Stimulated activated CD8-positive, alpha-beta memory T cell treated with anti-CD3 and anti-CD28 coated beads, Interleukin-4, amount 100 ng/mL, for 4 hours (primary cell): ENCODE measurements at places on chromosomes 4 and X.

DNA sequence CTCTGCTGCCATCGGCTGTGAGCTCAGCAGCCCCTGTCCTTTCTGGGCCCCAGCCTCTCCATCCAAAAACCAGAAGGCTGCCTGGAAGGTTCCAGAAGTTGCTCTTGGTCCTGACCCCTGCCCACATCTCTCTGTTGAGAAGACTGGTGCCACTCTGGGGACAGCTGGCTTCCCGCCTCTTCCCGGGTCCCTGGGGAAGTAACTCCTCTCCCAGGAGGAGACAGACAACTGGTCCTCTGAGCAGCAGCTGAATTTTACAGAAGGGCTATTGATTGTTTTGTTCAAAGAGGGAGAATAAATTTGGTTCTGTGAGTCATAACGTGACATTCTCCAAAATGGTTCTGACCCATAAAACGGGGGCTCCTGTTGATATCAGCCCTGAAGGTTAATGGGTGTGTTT is 61.2 kb downstream of the TRMT44 start:
- DNase-seq = no peak

- DNase-seq = no peak
These were observed 622.9 kb upstream of the DIPK2B start for GRCh38 chrX:45823536-45823935.

DNA sequence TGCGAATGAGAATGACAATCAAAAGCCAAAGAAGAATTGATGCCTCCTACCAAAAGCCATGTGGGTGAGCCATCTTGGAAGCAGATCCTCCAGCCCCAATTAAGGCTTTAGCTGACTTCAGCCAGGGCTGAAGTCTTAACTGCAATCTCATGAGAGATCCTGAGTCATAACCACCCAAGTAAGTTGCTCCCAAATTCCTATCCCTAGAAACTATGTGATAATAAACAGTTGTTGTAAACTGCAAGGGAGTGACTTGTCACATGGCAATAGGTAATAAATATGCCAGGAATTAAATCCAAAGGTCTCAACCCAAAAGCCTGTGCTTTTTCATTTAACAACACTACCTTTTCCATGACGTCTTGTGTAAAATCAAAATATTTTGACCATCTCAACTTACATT is 154.2 kb upstream of the TBL1X start:
- no peak for DNase-seq

GRCh38 chr4:7227008-7227407 is 34.7 kb downstream of the SORCS2 start:
- DNase-seq = no peak

DNA sequence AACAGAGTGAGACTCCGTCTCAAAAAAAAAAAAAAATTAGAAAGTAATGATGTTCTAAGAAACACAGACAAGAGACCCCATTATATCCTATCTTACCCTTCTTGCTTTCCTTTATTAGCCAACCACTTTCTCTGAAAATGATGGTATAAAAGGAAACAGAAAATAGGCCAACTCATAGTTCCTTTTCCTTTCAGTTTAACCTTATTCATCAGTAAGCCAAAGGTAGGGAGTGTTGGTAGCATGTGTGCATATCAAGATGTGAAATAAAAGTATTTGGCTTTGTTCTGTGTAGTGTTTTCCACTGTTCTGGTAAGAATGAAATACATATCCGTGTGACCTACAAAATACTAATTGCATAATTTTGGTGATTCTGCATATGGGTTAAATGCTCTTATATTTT is 266.6 kb downstream of the ZNF674 start:
- no peak for DNase-seq

DNA sequence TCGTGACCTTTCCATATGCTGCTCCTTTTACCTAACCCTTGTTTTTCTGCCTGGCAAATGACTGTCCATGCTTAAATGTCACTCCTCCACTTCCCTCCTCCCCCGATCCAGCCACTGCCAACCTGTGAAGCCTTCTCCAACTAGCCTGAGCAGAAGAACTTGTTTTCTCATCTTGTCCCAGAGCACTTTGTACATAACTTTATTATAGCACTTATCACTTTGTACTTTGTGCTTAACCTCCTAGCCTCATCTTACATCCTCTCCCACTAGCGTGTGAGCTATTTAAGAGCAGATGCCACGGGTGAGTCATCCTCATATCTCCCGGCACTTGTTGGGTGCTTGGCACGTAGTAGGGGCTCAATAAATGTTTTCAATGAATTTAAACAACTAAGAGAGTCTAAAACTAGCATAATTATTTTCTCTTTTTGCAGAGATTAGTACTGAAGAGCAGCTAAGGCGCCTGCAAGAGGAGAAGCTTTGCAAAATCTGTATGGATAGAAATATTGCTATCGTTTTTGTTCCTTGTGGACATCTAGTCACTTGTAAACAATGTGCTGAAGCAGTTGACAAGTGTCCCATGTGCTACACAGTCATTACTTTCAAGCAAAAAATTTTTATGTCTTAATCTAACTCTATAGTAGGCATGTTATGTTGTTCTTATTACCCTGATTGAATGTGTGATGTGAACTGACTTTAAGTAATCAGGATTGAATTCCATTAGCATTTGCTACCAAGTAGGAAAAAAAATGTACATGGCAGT is 46.9 kb downstream of the XIAP start:
- no peak for DNase-seq
